NCI-H510A (cell line): ENCODE measurements at places on chromosomes 11 and 22.

GRCh38 chr11:13674799-13675509, 6.5 kb downstream of the FAR1 start:
- DNase-seq, result no peak

- no peak for DNase-seq
Measured at GRCh38 chr11:116656011-116656410, 116.8 kb downstream of the BUD13 start.

DNA sequence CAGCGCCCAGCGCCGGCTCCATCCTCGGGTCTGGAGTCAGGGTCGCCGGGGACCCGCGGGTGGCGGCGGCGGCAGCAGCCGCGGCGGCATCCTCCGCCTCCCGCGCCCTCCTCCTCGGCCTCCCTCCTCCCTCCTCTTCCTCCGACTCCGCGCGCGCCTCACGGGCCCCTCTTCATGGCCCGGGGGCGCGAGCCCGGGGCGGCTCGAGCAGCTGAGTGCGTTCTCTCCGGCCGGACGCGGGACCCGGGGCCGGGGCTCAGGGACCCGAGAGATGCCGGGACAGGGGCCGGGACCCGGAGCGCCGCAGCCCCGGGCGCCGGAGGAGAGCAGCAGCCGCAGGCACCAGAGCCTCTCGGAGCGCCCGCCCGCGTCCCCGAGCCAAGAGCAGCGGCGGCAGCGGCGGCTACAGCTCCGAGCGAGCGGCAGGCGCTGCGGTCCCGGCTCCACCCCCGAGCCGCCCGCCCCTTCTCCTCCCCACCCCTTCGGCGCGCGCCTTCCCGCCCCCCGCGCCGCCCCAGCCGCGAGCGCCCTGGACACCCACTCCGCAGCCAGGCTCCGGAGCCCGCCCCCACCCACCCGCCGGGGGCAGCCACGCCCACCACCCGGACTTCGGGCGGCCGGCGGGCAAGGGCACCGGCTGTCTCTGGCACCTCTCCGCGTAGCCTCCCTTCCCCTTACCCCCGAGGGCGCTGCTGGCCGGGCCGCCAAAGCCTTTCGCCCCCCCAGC, at the start of gene CHST1:
Gene CHST1, minus strand, starts transcription at position 417 of the 727 bp plus-strand sequence. CDS start 14,699 bp downstream, outside the sequence.
- DNase-seq, result no peak

DNA sequence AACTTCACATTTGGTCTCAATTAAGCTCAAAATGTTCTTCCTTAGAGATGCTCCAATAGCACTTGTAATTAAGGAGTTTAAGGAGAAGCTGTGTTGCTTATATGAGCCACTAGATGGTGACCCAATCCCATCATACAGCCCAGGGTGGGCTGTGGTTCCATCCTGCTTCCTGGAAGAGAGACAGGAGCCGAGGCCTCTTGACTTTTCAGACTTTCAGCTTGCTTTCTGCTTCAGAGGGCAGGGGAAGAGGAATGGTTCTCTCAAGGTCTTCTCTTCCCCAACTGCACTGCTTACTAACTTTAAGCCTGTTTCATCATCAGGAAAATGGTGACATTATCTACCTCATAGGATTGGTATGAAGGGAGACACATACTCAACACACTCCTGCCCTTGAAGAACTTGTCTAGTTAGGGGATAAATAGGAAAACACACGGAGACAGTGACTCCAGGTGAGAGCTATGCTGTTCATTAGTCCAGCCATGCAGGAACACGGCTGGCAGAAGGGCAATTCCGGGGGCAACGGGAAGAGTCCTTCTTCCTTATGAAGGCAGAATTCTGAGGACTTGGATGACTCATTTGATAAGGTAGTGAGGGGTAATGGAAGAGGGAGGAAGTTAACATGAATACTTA, 20.1 kb downstream of the TMEM218 start:
- DNase-seq, result no peak

- DNase-seq, result no peak
Measured at GRCh38 chr22:45497351-45498145, 5.1 kb upstream of the FBLN1 start.

DNA sequence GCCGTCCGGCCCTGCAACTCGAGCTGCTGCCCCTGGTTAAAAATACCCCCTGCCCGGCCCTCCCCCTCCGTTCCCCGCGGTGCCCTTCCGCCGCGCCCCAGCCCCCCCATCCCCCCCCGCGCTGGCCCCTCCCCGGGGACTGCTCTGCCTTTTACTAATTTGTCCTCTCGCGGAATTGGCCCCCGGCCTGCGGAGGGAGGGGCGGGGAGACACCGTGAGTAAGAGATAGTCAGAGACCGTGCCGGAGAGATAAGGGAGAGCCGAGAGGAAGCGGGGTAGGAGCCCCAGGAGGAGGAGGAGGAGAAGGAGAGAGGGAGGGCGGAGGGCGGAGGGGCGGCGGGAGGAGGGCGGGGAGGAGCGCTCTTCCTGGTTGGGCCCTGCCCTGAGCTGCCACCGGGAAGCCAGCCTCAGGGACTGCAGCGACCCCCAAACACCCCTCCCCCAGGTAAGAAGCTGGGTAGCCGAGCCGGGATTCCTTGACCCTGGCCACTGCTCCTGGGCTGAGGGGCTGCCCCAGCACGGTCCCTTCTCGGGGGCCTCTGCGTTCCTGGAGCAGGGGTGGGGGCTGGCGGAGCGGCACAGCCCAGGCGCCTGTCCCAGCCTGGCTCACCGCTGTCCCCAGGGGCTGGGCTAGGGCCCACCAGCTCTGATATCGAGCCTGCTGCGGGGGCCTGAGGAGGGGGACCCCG, at the start of gene CAPN1:
Gene CAPN1, plus strand, starts transcription at position 360 of the 689 bp plus-strand sequence. CDS start 774 bp downstream, outside the sequence.
- DNase-seq, result peak; percentile 53

DNA sequence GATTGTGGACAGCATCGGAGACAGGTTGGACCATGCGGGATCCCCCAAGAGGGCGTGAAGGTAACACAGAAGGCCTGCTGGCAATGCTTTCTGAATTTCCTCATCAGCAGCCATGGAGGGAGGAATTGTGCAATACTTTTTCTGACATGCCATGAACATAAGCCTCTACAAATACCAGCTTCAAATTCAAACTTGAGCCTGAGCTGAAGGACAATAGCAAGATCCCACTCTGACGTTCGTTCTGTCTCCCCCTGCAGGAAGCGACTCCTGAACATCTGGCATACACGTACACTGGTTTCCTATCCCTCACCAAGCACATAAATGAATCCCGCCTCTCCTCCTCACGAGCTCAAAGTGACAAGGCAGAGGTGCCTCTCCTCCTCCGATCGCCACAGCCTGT, 312.2 kb downstream of the BRD1 start:
- DNase-seq, result no peak

- no peak for DNase-seq
Measured at GRCh38 chr11:71370895-71371673, 77.1 kb downstream of the DHCR7 start.

- DNase-seq, result no peak
Measured at GRCh38 chr11:129117595-129118350, 74.4 kb downstream of the ARHGAP32 start.

GRCh38 chr11:46617134-46617971, at the start of the genes ATG13 and HARBI1:
TSS of gene ATG13 (plus strand) at chr11:46617553. CDS start at chr11:46644292, 26,739 bp downstream.
TSS of gene HARBI1 (minus strand) at chr11:46617227. CDS start at chr11:46616237, 990 bp downstream.
- peak; percentile 25 for DNase-seq

- DNase-seq, result no peak
Measured at GRCh38 chr11:2674658-2675131, 25.1 kb downstream of the KCNQ1OT1 start.

DNA sequence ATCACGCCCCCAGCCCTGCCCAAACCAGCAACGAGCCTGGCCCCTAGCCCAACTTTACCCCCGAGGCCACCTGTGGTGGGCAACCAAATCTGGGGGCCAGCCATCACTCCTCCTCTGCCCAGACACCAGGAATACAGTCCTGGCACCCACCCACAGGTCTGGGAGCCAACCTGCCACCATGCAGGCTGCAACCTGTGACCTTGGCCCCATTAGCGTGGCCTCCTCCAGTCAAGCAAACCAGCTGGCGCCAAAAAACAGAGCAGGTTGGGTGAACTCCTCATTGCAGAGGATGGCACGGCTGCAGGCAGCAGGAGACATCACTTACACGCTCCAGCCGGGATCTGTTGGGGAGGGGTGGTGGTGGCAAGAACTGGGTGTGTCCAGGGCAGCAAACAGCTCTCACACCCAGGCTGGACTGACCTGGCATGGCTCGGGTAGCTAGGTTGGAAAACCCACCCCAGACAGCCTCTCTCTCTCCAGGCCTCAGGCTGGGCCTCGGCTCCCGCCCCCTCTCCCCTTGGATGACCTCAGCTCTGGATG, 65.5 kb upstream of the TCF20 start:
- DNase-seq, result no peak

DNA sequence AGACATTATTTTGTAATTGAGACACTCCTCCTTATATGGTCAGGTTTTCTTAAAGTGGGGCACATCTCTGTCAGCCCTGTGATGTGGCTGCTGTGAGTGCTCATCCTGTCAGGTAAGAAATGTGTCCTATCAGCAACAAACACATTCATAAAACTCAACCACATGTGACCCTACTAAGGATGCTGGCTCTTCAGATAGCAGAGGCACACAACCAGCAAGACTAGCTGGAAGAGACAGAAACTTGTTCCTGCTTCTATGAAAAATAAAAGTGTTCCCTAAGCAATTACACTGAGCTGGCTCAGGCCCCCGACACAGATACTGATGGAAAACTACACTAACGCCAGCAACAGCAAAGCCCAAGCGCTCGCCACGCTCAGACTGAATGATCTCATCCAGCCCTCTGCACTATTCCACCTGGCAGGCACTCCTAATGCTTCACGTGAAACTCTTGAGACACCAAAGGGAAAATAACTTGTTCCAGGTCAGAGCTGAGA, 49.8 kb upstream of the CYP2D6 start:
- no peak for DNase-seq

DNA sequence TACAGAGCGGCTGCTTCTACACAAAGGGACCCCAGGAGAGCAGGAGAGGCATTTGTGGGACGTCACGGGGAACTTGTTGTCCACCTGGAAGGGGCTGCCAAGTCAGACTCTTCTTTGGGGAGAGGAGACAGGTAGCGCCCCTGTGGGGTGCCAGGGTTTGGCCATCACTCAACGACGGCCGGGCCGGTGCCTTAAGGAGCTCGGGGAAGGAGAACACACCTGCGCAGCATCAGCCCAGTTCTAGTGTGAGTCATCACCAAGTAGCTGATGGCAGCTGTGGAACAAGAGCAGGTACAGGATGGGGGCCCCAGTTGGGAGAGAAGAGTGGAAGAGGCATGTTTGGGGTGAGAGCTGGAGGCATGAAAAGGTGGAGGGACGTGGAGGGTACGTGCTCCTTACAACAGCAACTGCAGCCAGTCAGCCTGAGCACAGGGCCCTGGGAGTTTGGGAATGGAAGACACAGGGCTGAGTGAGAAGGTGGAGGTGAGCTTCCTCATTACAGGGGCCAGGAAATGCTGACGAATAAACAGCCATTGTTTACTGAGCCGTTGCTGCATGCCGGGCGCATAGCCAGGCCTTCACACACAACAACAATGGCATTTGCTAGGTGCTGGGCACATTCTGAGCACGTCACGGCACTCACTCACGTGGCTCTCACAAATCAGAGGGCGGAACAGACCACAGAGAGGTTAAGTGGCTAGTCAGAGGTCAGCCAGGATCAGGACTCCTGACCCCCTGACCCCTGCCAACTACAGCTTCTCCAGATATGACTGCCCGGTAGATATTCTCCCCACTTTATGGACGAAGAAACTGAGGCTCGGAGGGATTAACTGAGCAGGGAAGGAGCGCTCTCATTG, 29.1 kb upstream of the TP53I11 start:
- no peak for DNase-seq

DNA sequence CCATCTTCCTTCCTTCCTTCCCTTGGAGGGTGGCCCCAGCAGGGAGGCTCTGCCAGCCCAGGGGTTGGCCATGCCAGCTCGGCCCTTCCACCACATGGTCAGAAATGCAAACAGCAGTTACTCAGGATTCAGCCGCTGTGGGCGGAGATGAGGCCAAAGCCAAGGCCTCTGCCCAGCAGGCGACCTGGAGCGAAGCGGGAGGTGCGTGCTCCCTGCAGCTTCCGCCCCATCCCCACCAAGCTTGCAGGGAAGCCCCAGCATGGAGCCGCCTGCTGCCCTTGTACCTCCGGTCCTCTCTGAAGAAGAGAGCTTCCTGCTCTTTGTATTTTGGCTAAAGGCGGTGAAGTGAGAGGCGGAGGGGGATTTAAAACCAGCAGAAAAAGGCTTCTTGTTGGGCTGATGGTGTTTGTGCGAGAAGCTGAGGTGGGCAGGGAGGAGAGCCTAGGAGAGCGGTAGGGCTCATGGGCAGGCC, 50.4 kb downstream of the ANO1 start:
- DNase-seq, result no peak

DNA sequence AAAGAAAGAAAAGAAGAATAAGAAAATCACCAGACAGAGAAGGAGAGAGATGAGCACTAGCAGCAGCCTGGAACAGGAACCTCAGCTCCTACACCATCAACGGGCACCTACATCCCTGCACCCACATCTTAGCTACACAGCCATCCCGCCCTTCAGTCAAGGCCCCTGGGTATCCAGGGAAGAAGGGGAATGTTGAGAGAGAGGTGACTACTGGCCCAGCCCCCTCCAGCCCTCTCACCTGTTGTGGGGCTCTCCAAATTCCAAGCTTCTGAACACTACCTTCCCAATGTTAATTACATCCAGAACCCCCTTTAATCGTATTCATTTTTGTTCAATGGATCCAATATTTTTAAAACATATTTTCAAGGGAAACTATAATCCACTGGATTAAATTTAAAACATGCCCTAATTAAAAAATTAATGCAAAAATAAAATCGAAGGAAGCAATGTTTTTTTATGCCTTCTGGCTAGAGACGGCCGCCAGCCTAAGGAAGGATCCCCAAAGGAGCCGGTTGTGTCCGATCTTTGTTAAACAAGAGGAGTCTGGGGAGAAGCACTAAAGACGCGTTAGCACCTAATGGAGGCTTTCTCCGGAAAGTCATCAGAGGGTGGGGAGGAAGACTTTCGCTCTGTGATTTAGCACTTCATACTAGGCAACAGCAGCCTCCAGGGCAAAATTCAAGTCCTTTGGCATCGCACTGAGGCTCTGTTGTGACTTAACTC, 9.5 kb downstream of the TPST2 start:
- DNase-seq, result no peak

DNA sequence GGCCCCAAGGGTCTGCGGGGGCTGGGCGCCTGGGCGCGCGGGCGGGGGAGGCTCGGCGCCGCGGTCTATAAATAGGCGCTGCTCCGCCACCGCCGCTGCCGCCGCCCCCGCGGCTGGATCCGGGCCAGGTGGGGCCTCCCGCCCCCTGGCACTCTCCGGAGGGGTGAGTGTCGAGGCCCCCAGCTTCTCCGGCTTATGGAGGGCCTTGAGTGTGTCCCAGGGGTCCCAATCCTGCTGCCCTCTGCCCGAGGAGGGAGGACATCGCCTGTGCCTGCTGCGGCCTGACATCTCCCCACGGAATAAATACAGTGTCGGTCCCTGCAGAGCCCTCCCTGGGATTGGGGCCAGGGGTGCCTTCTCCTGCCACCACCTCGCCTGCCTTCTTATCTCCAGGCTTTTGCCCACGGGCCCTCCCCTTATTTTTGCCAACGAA, 4.3 kb upstream of the GP1BB start:
- DNase-seq, result no peak
